ENCODE measurements at places on chromosomes 3 and 15. TPM values are rescaled to one million over a fixed set of nuclear protein-coding genes. Genes with fewer than 3 reads are reported as not detected.

The ARRDC4 gene
- 1.0 TPM for total RNA-seq

DNA sequence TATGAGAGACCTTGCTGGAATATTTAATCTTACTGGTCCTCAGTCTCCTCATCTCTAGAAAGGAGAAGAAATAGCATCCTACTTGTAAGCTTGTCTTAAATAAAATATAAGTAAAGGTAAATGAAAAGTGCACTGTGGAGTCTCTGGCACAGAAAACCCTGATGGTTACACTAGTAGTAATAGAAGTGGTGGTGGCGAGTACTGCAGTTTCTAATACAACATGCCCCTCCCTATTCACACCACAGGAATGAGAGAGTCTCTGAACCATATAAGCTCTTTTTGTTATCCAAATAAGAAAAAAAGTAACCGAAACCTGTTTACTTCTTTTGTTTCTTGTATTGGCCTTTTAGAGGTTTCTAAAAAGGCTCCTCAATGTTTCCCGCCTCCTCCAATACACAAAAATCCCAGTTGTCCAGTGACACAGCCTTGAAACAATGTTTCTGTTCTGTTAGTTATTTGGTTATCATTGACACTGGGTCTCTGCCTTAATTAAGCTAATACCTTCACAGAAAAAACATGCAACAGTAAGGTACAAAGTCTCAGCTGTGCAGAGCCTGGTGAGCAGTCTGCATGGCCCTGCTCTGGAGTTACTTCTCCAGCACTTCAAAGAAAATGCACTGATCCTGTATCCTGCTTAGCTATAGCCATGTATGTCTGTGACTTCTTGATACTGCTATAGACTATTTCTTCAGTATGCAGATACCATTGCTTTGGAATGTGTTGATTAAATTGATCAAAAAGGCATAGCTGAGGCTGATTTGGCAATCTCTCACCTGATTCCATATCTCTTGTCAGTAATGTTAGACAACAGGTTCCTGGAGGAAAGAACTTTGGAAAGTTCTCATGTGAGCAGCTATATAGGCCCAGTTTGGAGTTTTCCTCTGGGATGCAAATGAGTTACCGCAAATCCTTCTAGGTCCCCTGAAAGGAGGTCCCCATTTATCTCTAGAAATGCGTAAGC is 315.6 kb upstream of the IL12A start:
- H3K36me3 ChIP-seq = no peaks in the 10 kb centered on the region
- DNase-seq = no peak
- H3K4me3 ChIP-seq = no peak overlapping the region
- no peak overlapping the region for H3K27ac ChIP-seq
- H3K27me3 ChIP-seq = no peaks in the 10 kb centered on the region

DNA sequence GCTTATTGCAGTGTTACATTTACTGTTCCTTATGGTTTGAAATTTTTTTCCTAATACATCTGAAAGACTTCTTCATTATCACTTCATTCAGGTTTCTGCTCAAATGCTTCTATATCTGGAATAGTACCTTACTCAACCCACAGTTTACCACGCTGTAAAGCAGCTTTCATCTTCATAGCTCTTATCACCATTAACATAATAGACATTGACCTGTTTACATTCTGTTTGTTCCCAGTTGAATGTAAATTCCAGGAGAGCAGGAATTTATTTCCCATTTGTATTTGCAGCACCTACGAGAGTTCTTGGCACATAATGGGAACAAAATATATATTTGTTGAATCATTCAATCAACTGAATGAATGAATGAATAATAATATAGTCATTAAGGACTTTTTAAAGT is 844.6 kb upstream of the ROBO1 start:
- H3K36me3 ChIP-seq = no peaks in the 10 kb centered on the region
- no peaks in the 10 kb centered on the region for H3K4me1 ChIP-seq
- H3K4me3 ChIP-seq = no peak overlapping the region
- no peak overlapping the region for H3K27ac ChIP-seq

The CD80 gene
- 13.0 TPM for total RNA-seq

- no peak overlapping the region for H3K4me3 ChIP-seq
- no peaks in the 10 kb centered on the region for H3K36me3 ChIP-seq
- no peak overlapping the region for H3K27ac ChIP-seq
- DNase-seq = no peak
- no peaks in the 10 kb centered on the region for H3K4me1 ChIP-seq
- no peaks in the 10 kb centered on the region for H3K27me3 ChIP-seq
These were observed 241.2 kb downstream of the PYDC2 start for GRCh38 chr3:191702121-191702520.

DNA sequence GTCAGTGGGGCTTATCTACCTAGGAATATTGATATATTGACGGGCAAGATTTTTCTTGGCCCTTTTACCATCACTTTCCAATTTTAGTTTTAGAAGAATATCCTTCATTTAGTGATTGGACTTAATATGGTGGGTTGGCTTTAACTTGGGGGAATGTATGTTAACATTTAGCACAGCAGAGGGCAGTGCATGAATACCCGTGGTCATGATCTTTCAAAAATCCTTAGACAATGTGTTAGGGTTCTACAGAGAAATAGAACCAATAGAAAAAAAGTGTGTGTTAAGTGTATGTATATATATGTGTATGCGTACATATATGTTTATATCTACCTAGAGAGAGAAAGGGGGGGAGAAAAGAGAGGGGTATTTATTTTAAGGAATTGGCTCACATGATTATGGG is 36.9 kb downstream of the GPR171 start:
- no peak overlapping the region for H3K4me3 ChIP-seq
- no peaks in the 10 kb centered on the region for H3K36me3 ChIP-seq
- no peak overlapping the region for H3K27ac ChIP-seq
- no peak for DNase-seq
- H3K4me1 ChIP-seq = peaks cover 23% of the 10 kb centered on the region

- DNase-seq = no peak
- H3K27ac ChIP-seq = no peak overlapping the region
- H3K36me3 ChIP-seq = no peaks in the 10 kb centered on the region
- H3K27me3 ChIP-seq = peaks cover 13% of the 10 kb centered on the region
- H3K4me3 ChIP-seq = no peak overlapping the region
- H3K4me1 ChIP-seq = no peaks in the 10 kb centered on the region
These were observed 77.1 kb upstream of the SNRPA1 start for GRCh38 chr15:101372149-101372577.

The DNAJB11 gene
- 74.0 TPM for total RNA-seq

- peaks cover 19% of the 10 kb centered on the region for H3K27me3 ChIP-seq
- H3K27ac ChIP-seq = no peak overlapping the region
- H3K36me3 ChIP-seq = no peaks in the 10 kb centered on the region
- H3K4me1 ChIP-seq = peaks cover 14% of the 10 kb centered on the region
These were observed 3.2 kb upstream of the ILDR1 start for GRCh38 chr3:122025296-122025695.

The RTP3 gene
- total RNA-seq = not detected

The CHST2 gene
- total RNA-seq = 6.4 TPM

The TM6SF1 gene
- 4.0 TPM for total RNA-seq

GRCh38 chr15:89346516-89347231 is 12.1 kb upstream of the POLG start:
- H3K4me3 ChIP-seq = no peak overlapping the region
- H3K27me3 ChIP-seq = peaks cover 15% of the 10 kb centered on the region
- H3K27ac ChIP-seq = no peak overlapping the region
- no peaks in the 10 kb centered on the region for H3K36me3 ChIP-seq
- no peaks in the 10 kb centered on the region for H3K4me1 ChIP-seq

GRCh38 chr3:148551767-148552260 is 145.9 kb upstream of the AGTR1 start:
- no peak overlapping the region for H3K27ac ChIP-seq
- H3K4me1 ChIP-seq = no peaks in the 10 kb centered on the region
- H3K27me3 ChIP-seq = no peaks in the 10 kb centered on the region

The TPRG1 gene
- 25.9 TPM for total RNA-seq

The IVD gene
- 66.6 TPM for total RNA-seq

DNA sequence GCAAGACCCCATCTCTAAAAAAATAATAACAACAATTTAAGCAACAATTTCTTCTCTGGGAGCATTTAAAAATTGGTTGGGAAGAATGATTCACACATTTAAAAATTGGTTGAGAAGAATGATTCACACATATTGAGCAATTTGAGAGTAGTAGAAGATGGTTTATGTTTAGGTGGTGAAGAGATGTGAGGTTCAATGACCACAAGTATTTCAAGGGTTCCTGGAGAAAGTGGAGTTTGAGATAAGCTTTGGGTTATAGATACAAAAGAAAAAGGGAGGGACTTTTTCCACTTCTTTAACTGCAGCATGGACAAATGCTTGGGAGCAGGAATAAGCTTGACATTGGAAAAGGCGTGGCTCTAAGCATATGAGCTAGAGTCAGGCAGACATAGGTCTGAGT is 145.7 kb upstream of the NPHP3 start:
- no peak overlapping the region for H3K27ac ChIP-seq
- H3K4me3 ChIP-seq = no peak overlapping the region
- no peaks in the 10 kb centered on the region for H3K36me3 ChIP-seq
- peaks cover 2% of the 10 kb centered on the region for H3K27me3 ChIP-seq
- no peak for DNase-seq

The ENTPD3 gene
- total RNA-seq = not detected

The CLEC3B gene
- total RNA-seq = not detected

GRCh38 chr3:105965384-105965783 is 96.6 kb upstream of the CBLB start:
- no peak overlapping the region for H3K27ac ChIP-seq
- H3K36me3 ChIP-seq = peaks cover 4% of the 10 kb centered on the region
- H3K4me1 ChIP-seq = no peaks in the 10 kb centered on the region
- no peak overlapping the region for H3K4me3 ChIP-seq
- no peak for DNase-seq

DNA sequence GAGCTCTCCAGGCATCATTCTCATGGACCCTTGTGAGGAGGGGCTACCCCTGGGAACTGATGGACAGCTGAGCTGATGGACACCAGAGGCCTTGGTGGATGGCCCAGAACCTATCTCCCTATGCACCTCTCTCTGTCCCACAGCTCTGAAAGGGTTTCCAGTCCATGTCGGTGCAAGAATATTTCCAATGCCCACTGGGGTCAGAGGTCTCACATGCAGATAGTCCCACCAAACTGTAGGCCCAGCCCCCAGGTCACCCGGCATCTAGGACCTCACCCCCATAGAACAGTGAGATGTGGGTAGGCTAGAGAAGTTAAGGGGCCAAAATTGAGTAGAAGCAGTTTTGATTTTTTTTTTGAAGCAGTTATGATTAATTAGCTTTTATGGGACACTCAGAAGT is 2.6 kb downstream of the ALPK3 start:
- H3K27me3 ChIP-seq = peaks cover 9% of the 10 kb centered on the region
- peaks cover 4% of the 10 kb centered on the region for H3K4me1 ChIP-seq
- no peak overlapping the region for H3K27ac ChIP-seq
- H3K4me3 ChIP-seq = no peak overlapping the region
- DNase-seq = no peak

The DZIP1L gene
- 0.09 TPM for total RNA-seq

- no peak for DNase-seq
- peaks cover 6% of the 10 kb centered on the region for H3K27me3 ChIP-seq
- H3K4me3 ChIP-seq = no peak overlapping the region
- H3K36me3 ChIP-seq = no peaks in the 10 kb centered on the region
- no peak overlapping the region for H3K27ac ChIP-seq
These were observed 96.9 kb upstream of the STRIT1 start for GRCh38 chr3:155390351-155390750.

- H3K27ac ChIP-seq = no peak overlapping the region
- no peak overlapping the region for H3K4me3 ChIP-seq
- peaks cover 17% of the 10 kb centered on the region for H3K4me1 ChIP-seq
- DNase-seq = no peak
- H3K27me3 ChIP-seq = peaks cover 2% of the 10 kb centered on the region
- peaks cover 53% of the 10 kb centered on the region for H3K36me3 ChIP-seq
These were observed 4.5 kb downstream of the RPL22L1 start for GRCh38 chr3:170865209-170866094.

The PLSCR2 gene
- total RNA-seq = not detected

The SSR3 gene
- total RNA-seq = 151 TPM

DNA sequence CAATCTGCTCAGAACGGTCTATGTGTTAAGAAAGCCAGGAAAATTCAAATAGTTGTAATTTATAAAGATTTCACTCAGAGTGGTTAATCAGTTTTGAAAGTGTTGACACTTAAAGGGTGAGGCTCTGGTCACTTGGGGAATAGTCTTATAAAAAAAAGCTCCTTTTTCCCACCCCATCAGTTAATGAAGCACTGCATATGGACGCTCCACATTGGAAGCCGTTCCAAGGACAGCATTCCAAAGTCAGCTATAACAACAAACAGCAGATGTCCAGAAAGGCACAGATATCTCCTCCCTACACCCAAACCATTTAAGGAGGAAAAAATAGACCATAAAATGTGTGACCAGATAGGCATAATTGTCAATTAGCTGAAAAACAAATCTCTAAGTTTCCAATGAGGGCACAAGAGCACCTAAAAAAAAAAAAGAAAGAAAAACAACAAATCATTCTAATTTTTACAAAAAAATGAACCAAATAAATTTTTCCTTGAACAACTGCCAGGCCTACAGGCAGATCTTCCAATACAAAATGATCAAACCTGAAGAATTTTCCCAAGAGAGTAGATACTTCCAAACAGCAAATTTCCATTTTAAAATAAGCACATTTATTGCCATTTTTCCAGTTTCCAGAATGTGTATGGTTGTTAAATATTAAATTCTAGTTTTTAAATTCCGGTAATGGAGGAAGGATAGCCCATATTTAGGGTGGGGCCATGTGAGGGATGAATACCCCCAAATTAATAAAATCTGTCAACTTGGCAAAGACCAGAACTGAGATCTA is 198.3 kb downstream of the ERC2 start:
- no peaks in the 10 kb centered on the region for H3K36me3 ChIP-seq
- no peak overlapping the region for H3K27ac ChIP-seq
- H3K4me1 ChIP-seq = no peaks in the 10 kb centered on the region
- H3K4me3 ChIP-seq = no peak overlapping the region
- peaks cover 8% of the 10 kb centered on the region for H3K27me3 ChIP-seq

DNA sequence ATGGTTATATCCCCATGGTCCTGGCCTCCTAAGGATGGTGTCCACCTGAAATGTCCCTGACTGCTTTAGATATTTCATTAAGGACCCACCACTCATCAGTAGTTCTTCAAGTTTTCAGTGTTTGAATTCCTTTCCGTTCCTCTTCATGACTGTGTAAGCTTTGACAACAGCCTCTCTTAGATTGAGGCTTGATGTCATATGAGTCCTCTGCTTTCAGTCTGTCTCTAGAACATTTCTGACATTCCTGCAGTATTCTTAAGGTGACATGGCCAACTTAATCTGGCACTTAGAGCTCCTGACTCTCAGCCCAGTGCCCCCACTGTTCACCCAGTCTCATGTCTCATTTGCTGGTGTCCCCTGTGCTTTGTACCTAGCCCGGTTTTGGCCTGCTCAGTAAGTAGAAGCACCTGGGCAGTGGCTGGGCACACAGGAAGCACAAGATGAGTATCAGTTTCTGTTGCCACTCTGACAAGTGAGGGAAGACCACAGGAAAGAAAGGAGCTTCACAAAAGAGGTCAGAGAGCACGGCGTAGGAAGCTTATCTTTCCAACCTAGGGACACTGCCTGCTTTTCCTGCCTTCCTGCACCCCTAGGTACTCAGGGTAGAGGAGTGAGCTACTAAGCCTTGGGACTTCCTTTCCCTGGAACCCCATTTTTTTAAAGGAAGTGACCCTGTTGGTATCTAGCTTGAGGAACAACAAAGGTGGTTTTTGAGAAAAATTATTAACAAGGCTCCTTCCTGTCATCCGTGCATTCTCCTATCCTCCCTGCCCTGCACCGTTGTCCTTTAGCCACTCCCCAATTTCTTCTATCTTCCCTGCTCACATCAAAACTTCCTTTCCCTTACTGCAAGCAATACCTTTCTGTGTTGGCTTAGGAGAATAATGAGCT is 103.1 kb downstream of the KLHL25 start:
- peaks cover 40% of the 10 kb centered on the region for H3K36me3 ChIP-seq
- H3K4me1 ChIP-seq = peaks cover 69% of the 10 kb centered on the region
- H3K27me3 ChIP-seq = no peaks in the 10 kb centered on the region
- H3K27ac ChIP-seq = peak overlapping the region; percentile 99

The CYP8B1 gene
- not detected for total RNA-seq

The SCN11A gene
- total RNA-seq = not detected
